CD4-positive, alpha-beta T cell treated with Interleukin-12 subunit alpha and Interleukin-12 subunit beta, for 1 hour (primary cell): ENCODE measurements at places on chromosomes 12 and 14.

GRCh38 chr14:64515053-64515452, 10.5 kb downstream of the ZBTB1 start:
- DNase-seq: no peak

- DNase-seq: no peak
These were observed 9.6 kb downstream of the XRCC3 start for GRCh38 chr14:103705504-103706284.

DNA sequence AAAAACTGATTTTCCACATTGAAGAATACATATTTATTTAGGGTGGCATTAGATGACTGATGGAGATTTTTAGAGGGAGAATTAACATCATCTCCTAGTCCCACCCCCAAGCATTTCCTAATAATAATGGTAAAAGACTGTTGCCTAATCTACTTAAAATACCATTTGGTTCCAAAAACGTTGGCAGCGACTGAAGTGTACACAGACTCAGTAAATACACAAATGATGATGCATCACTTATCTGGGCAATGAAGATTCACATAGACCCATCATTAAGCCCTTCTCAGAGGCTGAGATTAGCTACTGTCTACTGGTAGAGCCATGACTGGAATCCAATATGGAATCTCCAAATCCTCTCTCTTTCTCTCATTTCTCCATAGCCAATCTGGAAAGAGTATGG, 18.2 kb downstream of the RTN1 start:
- DNase-seq: no peak

GRCh38 chr14:91012045-91012444, 48.4 kb downstream of the RPS6KA5 start:
- no peak for DNase-seq

- DNase-seq: no peak
These were observed 34.3 kb downstream of the FGD6 start for GRCh38 chr12:95182868-95183415.

DNA sequence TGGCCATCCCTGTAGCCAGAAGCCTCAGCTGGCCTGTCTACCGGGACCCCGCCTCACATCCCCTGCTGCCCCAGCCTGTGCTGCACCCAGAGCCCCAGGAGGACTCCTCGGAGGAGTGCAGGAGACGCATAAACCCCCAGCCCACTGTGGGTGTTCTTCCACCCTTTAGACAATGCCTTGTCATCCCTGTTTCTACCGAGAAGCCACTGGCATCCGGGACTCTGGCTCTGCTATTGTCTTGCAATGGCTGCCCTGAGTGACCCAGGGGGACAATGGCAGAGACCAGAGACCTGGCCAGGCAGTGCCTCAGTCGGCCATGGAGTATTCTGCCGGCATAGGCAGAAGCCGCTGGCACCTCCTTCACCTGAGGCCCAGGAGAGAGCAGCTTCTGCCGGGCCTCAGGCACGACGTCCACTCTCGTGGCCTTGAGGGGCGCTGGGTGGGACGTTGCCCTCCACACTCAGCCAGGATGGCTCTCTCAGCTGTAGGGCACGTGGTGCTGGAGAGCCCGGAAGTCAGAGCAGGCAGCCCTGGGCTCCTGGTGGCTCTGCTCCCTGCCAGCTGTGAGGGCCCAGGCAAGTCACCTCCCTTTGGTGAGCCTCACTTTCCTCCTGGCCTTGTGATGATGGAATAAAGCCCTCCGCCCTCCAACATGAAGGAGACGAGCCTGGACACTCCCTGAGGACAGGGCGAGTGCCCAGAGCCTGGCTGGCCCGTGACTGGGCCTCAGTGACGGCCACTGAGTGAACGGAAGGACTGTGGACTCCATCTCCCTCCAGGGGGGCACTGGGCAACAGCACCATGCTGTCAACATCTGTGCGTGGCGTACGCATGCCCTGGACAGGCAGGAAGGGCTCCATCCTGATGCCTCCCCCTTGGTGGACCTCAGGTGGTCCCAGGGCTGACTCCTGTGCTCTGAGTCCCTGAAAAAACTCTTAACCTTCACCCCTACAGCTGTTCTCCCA, 41.0 kb downstream of the TRAFD1 start:
- DNase-seq: no peak

GRCh38 chr12:125512541-125513298, 447.5 kb downstream of the AACS start:
- no peak for DNase-seq

- peak; percentile 20 for DNase-seq
These were observed 7.8 kb downstream of the ZFP36L1 start for GRCh38 chr14:68784978-68785533.

GRCh38 chr12:80129895-80130530, 30.7 kb downstream of the OTOGL start:
- no peak for DNase-seq

DNA sequence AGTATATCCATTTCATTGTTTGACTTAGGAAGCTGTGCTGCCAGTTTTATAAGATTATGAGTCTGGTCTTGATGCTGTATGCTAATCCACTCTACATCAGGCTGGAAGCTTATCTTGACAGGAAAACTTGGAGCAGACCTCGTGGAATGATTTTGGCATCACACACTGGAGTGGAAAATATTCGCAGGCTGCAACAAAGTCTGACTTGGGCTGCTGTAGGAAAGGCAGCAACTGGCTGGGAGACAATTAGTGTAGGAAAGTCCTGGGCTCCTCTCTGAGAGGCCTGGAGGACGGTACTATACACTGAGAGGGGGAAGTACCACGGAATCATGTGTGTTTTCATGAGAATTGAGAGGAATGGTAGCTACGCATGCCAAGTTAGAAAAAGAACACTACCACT, 383.7 kb downstream of the ETNK1 start:
- DNase-seq: no peak

- no peak for DNase-seq
These were observed 420.2 kb upstream of the TBX3 start for GRCh38 chr12:115103884-115104883.

GRCh38 chr12:8822298-8822697, at the start of gene A2ML1:
TSS of gene A2ML1 (plus strand) at chr12:8822621. CDS start at chr12:8822652, 31 bp downstream.
- DNase-seq: no peak

GRCh38 chr14:105066240-105067071, 1.2 kb upstream of the GPR132 start:
- no peak for DNase-seq

- no peak for DNase-seq
These were observed 1.1 kb downstream of the SLC6A15 start for GRCh38 chr12:84911271-84912197.

- no peak for DNase-seq
These were observed 19.2 kb upstream of the ASPG start for GRCh38 chr14:104066279-104066678.

DNA sequence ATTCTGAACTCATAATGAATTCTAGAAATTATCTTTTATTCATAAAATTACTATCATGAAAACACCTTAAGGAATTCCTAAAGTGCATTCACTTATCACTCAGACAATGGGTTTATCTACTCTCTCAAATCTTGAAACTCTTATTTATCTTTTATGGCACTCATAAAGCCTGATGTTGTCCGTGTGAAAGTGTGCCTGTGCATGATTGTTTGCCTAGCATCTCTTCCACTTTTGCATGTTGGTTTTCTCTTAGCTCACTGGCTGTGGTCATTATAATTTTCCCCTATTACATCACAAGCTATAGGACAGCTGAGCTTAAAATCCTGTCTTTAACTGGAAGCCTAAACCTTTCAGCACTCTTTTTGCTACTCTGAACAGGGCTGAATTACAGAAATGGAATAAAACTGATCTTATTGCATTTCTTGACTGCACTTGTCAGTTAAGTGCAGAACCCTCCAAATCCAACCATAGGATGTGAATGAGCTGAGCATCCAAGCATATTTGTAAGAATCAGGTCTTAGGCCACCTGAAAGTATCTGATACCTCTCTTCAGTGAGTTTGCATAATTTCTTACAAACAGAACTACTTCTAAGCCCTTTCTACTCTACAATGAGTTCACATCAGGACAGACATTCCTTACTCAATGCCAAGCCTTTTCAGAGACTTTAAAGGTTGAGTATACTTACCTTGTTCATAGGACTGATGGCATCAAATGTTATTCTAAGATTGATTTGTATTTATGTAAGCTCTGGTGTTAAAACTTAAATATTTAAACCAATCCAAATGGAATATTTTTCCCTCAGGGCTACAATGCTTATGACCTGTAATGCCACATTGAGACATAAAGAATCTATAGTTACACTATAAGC, 221.2 kb upstream of the KITLG start:
- no peak for DNase-seq

GRCh38 chr14:68655911-68656316, 137.0 kb downstream of the ZFP36L1 start:
- DNase-seq: no peak

DNA sequence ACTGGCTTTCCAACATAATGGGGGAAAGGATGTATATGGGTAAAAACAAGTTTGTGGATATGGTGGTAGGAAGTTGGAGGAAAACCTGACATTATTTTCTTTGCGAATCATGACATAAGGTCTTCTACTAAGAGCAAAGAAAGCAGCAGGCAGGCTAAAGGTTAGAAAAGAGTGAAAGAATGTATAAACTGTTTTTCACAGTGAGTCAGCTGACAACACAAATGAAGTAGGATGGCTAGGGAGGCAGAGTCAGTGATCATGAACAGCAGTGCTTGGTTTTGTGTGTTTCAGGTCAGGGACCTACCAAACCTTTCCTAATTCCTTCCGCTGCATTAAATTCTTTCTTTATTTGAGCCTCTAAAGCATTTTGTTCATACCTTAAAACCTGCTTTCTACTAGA, 46.3 kb upstream of the CATSPERB start:
- no peak for DNase-seq

GRCh38 chr12:94676031-94676641, 25.8 kb upstream of the TMCC3 start:
- DNase-seq: peak; percentile 51

DNA sequence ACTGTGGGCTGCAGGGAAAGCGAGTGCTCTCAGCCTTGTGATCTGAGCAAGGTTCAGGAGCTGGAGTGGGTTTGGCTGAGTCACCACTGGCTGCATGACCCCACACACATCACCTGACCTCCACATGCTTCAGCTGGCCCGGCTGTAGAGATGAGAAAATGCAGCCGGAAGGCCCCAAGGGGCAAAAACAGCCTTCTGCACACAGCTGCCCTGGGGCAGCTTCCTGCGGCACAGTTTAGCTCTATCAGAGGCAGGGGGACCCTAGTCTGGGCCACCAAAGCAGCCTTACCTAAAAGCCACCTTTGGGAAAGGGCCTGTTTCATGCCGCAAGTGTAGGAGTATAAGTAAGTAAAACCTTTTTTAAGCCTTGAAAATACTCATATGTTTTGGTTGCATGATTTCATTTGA, 123.3 kb downstream of the SSPN start:
- DNase-seq: no peak

DNA sequence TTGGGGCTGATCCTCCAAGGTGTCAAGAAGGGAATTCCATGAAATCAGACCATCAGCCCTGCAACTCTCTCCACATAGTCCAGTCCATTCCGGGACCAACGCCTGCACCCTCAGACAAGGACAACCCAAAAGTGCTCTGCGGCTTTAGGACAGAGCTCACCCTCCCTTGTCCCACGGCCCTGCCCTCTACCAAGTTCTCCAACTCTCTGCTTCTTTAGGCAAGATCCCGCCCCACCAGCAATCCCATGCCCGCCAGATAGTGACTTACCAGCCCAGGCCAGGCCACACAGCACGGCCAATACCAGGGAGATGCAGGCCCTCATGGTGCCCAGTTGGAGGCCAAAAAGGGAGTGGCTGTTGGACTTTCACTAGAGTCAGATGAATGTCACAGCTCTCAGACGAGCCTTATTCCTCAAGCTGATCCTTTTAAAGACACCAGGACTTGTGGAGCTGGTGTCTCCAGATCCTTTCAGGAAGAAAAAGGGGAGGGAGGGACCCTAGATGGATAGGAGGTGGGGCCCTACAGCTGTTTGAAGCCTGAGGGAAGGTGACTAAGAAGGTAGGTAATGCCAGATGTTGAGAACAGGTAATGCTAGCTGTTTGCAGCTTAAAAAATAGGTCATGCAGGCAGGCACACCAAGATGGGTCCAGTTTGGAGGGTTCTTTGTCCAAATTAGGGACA, at the start of gene ENDOU:
Gene ENDOU, minus strand, starts transcription at position 400 of the 682 bp plus-strand sequence. Its CDS starts 77 bp downstream, at position 323.
- DNase-seq: no peak

- no peak for DNase-seq
These were observed 398.0 kb upstream of the FAR2 start for GRCh38 chr12:28750946-28751685.

DNA sequence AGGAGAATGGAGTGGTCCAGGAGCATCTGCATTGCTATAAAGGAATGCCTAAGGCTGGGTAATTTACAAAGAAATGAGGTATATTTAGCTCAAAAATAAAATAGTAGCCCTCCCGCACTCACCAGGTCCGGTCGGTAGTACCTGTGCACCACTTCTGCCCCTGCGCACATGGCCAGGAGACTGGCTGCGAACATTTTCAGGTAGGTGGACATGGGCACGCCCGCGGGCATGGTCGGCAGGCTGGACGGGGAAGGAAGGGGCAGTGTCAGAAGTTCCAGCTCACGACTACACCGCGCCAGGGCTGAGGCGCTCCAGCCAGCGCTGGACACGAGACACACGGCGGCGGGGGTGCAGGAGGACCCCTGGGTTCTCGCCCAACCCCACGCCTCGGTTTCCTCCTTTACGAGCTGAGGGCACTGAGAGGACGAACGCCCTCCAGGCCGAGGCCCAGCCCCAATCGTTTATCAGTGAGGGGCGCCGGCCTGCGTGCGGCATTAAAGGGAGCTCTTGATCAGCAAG, 9.1 kb upstream of the TDG start:
- no peak for DNase-seq

DNA sequence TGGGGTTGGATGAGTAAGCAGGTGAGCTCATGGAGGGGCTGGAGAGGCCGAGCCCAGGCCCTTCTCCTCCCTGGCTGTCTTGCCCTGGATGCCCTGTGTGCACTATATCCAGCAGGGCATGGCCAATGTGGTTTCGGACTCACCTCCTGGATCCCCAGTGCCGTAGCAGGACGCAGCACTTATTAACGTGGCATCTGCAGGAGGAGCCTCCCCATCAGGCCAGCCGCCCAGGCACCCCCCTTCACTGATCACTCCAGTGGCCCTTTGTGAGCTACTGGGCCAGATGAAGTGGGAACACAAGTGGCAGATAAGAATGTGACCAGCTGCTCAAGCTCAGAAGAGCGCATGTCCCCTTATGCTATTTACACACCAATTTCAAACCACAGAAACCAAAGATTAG, 43.1 kb upstream of the DICER1 start:
- no peak for DNase-seq

DNA sequence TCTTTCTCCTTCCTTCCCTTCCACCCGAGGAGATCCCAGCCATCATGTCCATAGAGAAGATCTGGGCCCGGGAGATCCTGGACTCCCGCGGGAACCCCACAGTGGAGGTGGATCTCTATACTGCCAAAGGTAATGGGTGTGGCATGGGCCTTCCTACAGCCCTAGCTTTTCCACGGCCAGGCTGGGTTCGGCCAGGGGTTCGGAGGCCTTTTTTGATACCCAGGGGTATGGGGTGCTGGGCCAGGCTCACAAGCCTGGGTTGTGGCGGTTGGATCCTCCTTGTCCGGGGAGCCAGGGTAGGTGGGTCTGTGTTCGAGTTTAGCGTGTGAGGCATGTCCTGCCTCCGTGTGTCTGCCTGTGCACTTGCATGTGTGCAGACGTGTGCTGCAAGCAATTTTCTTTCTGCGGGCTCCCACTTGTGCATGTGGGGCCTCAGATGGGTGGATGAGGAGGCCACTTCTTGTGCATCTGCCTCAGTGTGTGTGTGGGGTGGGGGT, 1.5 kb downstream of the ENO2 start:
- no peak for DNase-seq

- no peak for DNase-seq
These were observed 184.2 kb downstream of the KCNA5 start for GRCh38 chr12:5227708-5228373.
